M059J (cell line): ENCODE measurements at places on chromosomes 7 and 10.

GRCh38 chr10:93766918-93767317 lies 9.2 kb downstream of the LGI1 start:
- DNase-seq: no peak

DNA sequence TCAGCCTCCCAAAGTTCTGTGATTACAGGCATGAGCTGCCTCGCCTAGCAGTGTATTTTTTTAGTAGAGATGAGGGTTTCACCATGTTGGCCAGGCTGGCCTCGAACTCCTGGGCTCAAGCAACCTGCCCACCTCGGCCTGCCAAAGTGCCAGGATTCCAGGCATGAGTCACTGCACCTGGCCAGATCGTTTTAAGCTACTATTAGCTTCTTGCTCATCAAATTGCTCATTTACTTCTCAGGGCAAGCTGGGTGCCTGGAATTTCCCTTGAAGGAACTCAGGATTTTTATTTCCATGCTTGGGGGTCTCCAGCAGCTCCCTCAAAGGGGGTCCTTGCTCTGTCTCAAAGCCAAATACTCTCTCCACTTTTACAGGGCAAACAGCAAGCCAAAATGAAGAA lies 798.0 kb upstream of the AUTS2 start:
- peak; percentile 73 for DNase-seq

DNA sequence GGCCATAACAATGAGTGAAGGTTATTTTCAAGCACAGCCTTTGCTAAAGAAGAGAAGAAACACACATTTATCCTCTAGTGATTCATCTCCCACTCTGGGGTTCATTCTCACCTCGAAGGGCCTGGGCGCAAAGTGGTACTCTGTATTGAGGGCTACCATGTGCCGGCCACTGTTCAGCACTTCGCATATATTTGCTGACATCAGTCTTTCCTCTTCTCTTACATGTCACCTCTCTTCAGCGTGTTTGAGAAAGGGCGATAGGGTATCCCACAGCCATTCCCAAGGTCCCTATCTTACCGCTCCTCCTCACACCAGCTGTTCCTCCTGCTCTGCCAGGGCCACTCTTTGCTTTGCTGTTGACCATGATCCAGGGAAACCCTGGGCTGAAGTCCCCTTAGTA lies 48.8 kb upstream of the ECHDC3 start:
- no peak for DNase-seq

DNA sequence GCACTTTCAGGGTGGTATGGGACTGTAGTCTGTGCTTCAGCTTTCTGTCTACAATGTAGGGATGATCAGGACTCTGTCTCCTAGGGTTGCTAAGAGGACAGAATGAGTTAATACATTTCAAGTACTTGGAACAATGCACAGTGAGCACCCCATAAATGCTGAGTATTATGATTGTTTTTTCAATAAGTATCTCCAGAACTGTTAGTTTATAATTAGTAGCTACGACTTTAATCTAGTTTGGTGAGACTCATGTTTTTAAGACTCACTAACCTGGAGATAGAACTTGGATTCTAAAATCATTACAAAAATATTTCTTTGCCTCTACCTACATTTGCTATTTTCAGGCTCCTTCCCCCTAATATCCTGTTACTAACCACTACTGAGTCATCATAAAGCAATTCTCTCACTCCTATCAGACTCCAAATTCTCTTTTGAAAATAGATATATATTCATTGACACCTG lies 95.3 kb downstream of the CPED1 start:
- peak; percentile 53 for DNase-seq

GRCh38 chr7:158106272-158106671 lies 481.4 kb downstream of the PTPRN2 start:
- DNase-seq: no peak

- DNase-seq: no peak
These were observed 41.3 kb downstream of the CNNM2 start for GRCh38 chr10:102959360-102959759.

- no peak for DNase-seq
These were observed 7.8 kb upstream of the ZNF853 start for GRCh38 chr7:6607651-6608051.

DNA sequence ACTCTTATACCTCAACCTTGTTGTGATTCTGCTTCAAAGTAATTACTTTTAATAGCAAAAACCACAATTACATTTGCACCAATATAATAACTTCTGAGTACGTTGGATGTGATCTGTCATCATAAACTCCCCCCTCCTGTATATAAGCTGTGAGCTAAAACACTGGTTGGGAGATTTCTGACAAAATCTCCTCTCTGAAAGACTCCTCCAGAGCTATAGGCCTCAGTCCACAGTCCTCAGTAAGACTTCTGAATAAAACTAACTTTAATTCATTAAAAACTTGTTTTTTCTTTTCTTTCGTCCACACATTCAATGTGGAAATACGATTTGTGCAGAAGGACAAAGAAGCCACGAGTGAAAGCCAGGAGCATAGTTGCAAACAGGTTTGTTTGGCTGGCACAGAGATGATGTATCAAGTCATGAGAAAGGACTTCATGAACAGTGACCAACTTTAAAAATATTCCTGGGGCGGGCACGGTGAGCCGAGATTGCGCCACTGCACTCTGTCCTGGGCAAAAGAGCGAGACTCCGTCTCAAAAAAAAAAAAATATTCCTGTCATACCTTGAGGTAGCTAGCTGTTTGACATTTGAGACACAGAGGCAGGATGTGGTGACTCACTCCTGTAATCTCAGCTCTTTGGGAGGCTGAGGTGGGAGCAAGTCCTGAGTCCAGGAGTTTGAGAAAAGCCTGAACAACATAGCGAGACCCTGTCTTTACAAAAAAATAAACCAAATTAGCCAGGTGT lies 91.1 kb upstream of the ARHGAP21 start:
- peak; percentile 85 for DNase-seq

DNA sequence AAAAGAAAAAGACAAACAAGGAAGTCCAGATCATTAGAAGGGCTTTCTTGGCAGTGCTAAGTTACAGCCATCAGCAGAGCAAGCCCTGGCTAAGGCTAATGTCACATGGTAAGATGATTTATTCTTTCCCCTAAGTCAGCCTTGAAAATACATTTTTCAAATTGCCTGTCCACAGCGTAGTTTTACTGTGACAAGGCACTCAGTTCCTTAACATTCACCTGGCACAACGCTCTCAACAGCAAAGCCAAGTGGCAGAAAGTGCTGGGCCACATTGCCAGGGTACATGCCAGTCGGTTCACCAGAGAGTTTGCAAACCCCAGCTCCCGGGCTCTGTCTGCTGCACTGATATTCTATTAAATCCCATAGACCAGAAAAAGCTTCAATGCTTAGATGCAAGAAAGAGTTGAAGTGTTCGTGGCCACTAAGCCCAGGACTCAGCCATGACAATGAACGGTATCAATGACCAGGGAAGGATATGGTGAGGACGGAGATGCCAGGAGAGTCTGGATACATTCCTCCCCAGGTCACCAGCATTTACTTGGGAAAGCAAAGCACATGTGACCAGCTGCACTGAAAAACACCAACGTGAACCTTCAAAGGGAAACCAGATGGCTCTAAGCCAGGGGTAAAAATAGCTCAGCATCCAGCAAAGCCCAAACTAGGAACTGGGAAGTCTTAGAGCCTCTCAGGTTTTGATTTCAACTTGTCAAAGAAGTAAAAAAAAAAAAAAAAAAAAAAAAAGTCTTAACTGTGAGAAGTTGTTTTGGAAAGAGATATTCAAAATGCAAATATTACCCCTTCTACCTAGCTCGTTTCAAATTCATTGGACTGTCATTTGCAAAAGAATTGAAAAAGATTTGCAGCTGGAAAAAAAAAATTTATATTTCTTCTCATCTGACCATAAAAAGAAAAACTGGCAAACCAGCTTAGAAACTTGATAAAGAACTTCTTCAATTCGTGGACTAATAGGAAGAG lies 23.9 kb upstream of the MPP7 start:
- DNase-seq: peak; percentile 63

DNA sequence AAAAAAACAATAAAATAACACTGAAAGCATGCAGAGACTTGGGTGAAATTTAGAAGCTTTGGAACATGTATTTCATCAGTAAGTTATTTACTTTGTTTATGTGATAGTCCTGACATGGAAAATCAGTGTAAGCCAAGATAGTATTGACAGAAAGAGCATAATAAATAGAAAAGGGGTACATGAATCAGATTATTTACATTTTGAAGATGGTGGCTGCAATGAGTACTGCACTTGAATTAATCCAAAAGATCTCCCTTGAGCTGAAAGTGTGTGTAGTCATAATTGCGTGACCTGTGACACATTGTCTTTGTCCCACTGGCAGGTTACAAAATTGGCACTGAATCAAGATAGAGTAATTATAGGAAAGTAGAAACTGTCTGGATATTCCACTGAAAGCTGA lies 562.9 kb downstream of the GFRA1 start:
- DNase-seq: no peak

DNA sequence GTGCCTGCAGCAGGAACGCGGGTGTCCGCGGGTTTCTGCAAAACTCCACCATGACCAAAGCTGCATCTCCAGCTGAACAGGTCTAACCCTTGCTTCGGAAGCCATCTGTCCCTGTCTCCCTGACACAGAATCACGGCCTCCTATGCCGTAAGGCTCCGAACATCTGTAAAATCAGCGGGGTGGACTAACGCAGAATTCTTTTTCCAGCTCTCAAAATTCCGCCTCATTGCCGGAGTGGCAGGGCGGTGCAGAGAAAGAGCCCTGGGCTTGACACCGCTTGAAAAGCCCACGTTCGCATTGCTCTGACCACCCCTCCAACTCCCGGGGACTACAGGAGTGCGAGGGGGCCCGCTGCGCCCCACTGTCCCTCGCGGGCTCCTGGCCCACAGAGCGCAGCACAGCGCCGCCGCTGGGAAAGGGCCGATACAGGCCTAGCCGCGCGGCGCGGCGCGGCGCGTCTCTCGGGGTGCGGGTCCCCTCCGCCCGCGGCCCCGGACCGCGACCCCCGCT lies 409 bp downstream of the DNMBP start:
- peak; percentile 53 for DNase-seq

DNA sequence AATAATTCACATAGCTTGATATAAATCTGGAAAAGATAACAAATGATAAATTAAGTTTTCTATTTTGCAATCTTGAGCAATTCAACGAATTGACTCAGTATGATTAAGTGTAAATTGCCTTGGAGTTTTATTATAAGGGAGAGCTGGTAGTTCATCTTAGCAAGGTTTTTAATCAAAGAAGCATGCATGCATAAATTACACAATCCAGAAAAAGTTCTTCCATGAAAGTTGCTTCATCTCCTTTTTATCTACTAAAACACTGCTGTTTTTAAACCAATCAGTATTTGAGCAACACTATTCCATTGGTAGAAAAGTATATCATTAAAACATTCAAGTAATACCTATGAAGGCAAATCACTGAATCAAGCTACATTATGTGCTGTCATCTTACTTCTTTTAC lies 47.6 kb downstream of the POT1 start:
- no peak for DNase-seq

DNA sequence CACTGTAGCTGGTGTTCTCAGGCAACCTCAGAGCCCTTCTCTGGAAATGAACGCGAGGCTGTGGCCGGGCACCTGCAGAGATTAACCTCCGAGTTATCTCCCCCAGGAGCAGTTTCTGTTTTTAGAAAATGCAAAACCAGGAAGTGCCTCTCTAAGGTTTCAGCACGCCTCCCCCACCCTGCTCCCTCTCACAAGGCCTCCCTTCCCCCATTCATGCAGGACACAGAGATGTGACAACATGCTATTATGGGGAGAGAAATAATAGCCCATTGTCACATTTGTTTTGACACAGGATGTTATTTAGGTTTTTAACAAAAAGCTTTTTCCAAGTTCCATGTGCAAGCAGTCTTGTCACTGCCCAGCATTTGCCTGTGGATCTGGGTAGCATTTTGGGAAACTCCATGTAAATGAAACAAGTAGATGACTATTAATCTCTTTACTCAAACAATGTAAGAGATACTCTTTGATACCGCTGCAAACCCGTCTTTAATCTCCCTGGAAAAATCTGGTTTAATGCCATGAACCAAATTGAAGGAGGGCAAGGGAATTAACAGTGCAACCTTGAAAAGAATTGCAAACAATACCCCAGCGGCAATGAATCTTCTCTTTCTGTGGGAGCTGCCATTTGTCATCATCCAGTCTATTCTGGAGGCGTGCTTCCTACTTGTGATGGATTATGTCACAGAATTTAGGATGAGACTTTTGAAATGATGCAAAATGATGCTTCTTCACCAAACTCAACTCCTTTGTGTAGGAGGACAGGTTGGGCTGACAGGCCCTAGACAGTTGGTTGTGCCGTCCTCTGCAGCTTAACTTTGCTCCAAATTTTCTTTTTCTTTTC lies 86.5 kb upstream of the NMT2 start:
- DNase-seq: no peak

DNA sequence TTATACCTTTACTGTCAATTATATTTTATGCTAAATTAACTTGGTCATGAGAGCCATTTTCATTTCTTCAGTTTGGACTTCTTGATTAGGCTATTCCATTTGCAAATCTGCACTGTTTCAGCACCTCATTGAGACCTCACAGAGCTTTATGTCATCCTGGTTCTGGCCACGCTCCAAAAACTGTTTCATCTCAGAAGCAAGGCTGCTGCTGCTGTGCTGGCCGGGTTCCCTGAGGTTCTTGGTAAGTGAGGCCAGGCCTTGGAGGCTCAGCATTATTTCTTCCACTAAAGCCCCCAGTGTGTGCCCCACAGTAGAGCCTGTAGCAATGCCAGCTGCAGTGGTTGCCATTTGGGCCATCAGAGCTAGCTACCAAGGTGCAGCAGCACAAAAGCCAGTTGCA lies 7.8 kb upstream of the ZNF485 start:
- peak; percentile 49 for DNase-seq

DNA sequence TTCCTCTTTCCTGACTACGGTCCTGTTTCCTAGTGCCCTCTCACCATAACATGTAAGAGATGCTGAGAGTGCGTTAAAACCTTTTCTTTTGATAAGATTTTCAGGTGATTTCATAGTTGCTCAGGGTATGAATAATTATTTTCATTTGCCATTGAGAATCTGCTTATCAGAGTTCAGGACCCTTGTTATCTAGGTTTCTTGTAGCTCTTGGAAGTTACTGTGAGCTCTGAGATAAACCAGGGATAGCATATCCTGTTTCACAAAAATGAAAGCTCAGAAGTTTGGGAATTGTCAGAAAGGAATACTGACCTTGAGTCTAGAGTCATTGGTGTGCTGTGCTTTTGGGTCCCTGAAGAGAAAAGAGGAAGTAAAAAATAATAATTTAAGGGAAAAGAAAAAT lies 76.8 kb upstream of the PRKG1 start:
- DNase-seq: no peak

DNA sequence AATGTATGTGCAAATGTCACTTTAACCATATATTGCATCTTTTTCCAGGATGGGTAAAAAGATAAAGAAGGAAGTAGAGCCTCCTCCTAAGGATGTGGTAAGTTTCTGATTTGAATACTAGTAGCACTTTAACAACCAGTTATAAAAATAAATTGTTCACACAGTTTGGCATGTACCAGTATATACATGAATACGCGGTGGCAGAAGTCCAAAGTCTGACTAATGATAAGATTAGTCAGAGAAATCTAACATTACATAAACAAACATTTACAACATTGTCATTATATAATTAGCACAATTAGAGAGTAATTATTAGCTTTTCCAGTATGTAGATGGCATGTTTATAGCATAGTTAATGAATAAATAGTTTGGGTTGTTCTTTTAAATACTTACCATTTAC lies 4.1 kb downstream of the ARMC3 start:
- peak; percentile 64 for DNase-seq
